Right ventricle myocardium inferior (tissue), 1 donor: ENCODE measurements at places on chromosomes 13 and 19. TPM values are rescaled to one million over a fixed set of nuclear protein-coding genes. Genes with fewer than 3 reads are reported as not detected.

The CDKN2D gene
- total RNA-seq, result 9.9 TPM

The ABHD13 gene
- 4.9 TPM for total RNA-seq

The HSPB6 gene
- 662 TPM for total RNA-seq

The NRTN gene
- 27.5 TPM for total RNA-seq

The SYT3 gene
- total RNA-seq, result 0.27 TPM

The NKPD1 gene
- total RNA-seq, result not detected

The CYP2A6 gene
- total RNA-seq, result not detected

The PLD3 gene
- total RNA-seq, result 169 TPM

The ZNF554 gene
- total RNA-seq, result 3.7 TPM

The C19orf81 gene
- 2.5 TPM for total RNA-seq

The ELANE gene
- 1.6 TPM for total RNA-seq

The FBXO17 gene
- total RNA-seq, result 2.3 TPM

The CEACAM19 gene
- total RNA-seq, result 2.8 TPM

The ATP8B3 gene
- 0.68 TPM for total RNA-seq

The ZNF442 gene
- 2.4 TPM for total RNA-seq

The NOTCH3 gene
- 28.5 TPM for total RNA-seq

The KLK13 gene
- total RNA-seq, result not detected

The SH2D3A gene
- not detected for total RNA-seq

The N4BP2L1 gene
- total RNA-seq, result 4.7 TPM

The APOC1 gene
- total RNA-seq, result 1.4 TPM

The RASGRP4 gene
- total RNA-seq, result 1.7 TPM

The FPR1 gene
- total RNA-seq, result 5.3 TPM

The SYT5 gene
- total RNA-seq, result not detected

The SNRPA gene
- 32.4 TPM for total RNA-seq

The PCSK4 gene
- total RNA-seq, result 0.89 TPM

The SGTA gene
- 64.3 TPM for total RNA-seq

The ZNF211 gene
- 10.1 TPM for total RNA-seq

The HIPK4 gene
- not detected for total RNA-seq

The AP1M2 gene
- total RNA-seq, result not detected

The DACH1 gene
- 4.7 TPM for total RNA-seq

The SLITRK1 gene
- not detected for total RNA-seq

The ATP8A2 gene
- 0.11 TPM for total RNA-seq

The FOXA3 gene
- not detected for total RNA-seq

The KLF1 gene
- not detected for total RNA-seq

The OR7C1 gene
- total RNA-seq, result not detected

The PSG7 gene
- not detected for total RNA-seq

The PRSS57 gene
- total RNA-seq, result not detected

The SPRYD7 gene
- total RNA-seq, result 11.4 TPM

The HCST gene
- total RNA-seq, result 6.3 TPM

The ZNF345 gene
- 3.1 TPM for total RNA-seq

The TPM4 gene
- 106 TPM for total RNA-seq

The PRRG2 gene
- total RNA-seq, result 0.76 TPM

The SBNO2 gene
- total RNA-seq, result 14.7 TPM

The CATSPERD gene
- not detected for total RNA-seq

The VSTM1 gene
- total RNA-seq, result not detected

The ATP4A gene
- total RNA-seq, result not detected

The SULT2A1 gene
- not detected for total RNA-seq

The NALCN gene
- total RNA-seq, result 8.7 TPM

The GPR32 gene
- total RNA-seq, result not detected

The FBN3 gene
- total RNA-seq, result not detected

The ATCAY gene
- not detected for total RNA-seq

The RASAL3 gene
- total RNA-seq, result 2.3 TPM

The GPC5 gene
- total RNA-seq, result 1.8 TPM

The DNAJC15 gene
- total RNA-seq, result 35.6 TPM

The ZSCAN4 gene
- not detected for total RNA-seq

The ATXN8OS gene
- not detected for total RNA-seq

The FFAR3 gene
- 0.14 TPM for total RNA-seq

The LRRC63 gene
- total RNA-seq, result not detected

The RELB gene
- total RNA-seq, result 4.2 TPM
